ENCODE measurements at places on chromosomes 1 and 21. TPM values are rescaled to one million over a fixed set of nuclear protein-coding genes. Genes with fewer than 3 reads are reported as not detected.

AMPD1 gene
- total RNA-seq: not detected

GRCh38 chr1:18108299-18109057 lies 880 bp downstream of the IGSF21 start:
- DNase-seq: no peak

- no peak for DNase-seq
These were observed 15.6 kb downstream of the C1orf159 start for GRCh38 chr1:1100296-1100695.

DNA sequence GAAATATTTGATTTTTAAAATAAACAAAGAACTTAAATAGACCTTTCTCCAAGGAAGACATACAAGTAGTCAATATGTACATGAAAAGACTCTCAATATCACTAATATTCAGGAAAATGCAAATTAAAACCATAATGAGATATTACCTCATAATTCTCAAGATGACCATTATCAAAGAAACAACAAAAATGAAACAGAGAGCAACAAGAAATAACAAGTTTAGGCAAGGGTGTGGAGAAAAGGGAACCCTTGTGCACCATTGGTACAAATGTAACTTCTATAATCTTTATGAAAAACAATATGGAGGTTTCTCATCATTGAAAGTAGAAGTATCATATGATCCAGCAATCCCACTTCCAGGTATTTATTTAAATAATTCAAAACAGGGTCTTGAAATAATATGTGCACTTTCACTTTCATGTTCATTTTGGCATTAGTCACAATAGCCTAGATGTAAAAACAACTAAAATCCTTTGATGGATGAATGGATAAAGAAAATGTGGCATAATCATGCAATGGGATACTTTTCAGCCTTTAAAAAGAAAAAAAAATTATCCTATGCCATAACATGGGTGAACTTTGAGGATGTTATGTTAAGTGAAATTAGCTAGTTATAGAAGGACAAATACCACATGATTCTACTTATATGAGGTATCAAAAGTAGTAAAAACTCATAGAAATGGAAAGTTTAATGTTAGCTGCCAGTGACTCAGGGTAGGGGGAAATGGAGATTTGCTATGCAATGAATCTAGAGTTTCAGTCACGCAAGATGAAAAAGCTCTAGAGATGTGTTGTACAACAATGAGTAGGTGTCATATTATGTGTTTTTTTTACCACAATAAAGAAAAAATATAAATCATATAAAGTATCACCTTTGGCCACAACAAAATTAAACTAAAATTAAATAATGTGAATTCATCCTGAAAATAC lies 114.5 kb upstream of the LYPLAL1 start:
- no peak for DNase-seq

GRCh38 chr21:42237577-42237976 lies 18.6 kb downstream of the ABCG1 start:
- DNase-seq: no peak

DNA sequence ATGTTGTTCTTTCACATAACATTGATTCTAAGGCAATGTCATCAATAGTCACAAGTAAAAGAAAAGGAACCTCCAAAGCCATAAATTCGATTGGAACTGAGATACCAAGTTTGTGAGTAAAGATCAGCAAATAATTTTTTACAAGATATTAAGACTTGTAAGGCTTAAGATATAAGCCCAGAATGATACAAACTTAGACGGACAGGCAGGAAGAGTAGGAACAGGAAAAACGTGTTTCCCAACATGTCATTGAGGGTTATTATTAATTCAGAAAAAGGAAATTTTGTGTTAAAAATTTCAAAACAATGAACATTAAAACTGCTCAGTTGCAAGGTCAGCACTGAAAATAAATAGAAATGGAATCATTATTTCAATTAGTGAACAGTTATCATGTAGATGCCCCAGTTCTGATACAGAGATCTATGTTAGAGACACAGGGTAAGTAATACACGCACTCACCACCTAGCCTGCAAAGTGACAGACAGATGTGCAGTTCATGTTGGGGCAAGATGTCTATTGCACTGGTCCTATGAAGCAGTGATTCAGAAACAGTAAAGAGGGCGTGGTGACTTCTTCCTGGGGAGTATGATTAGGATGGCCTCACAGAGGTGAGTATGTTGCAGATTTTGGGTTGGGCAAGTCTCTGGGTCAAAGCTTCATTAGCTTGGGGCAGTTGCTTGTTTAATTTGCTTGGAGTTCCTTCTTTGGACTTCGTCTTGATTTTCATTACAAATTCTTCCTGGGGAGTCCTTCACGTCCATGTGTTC lies 284.4 kb downstream of the SETD4 start:
- no peak for DNase-seq

GRCh38 chr1:119235120-119235519 lies 94.7 kb upstream of the WARS2 start:
- no peak for DNase-seq

All from Caki2 (cell line).